ENCODE measurements at places on chromosomes 16 and 17.

DNA sequence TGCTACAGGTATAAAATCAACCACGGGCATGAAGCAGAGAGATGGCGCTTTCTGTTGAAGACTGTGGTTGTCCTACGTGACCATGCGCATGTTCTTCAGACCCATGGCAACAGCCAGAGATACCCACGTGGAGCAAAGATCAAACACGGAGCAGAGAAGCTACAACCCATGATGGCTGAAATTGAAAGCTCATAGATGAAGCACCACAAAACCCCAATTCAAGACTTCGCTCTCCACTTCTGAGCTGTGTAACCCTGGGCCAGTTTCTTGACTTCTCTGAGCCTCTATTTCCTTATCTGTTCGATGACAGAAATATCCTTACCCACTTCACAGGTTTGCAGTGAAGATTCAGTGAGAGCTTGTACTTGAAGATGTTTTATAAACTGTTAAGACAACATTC is 49.6 kb downstream of the C16orf95 start:
- DNase-seq: no peak

- no peak for DNase-seq
Observed at GRCh38 chr17:67700037-67700724, 17.6 kb upstream of the NOL11 start.

- DNase-seq: no peak
Observed at GRCh38 chr17:39651923-39652586, 13.1 kb upstream of the TCAP start.

DNA sequence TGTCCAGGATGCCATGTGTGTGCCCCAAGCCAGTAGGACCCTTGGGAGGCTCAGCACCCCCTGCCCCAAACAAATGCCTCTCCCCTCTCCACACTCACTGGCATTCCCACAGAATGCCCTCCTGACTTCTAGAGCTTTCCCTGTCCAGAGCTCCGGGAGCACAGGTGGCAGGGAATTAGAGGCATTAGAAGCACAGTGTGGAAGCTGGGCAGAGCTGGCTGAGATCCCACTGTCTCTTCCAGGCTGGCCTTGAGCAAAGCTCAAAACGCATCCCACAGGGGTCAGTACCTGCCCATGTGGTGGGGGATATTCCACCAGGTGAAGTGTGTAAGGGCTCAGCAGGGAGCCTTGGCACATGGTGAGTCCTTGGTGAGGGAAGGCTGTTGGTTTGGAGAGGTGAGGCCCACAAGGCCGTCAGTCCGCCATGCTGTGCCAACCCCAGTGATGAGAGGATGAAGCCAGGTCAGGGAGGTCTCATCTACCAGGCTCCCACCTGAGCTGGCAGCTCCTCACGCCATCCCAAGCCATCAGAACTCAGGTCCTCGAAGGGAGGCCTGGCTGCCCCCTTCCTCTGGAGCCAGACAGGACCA is 18.1 kb downstream of the ENDOV start:
- DNase-seq: no peak

- DNase-seq: peak; percentile 81
Observed at GRCh38 chr17:31580706-31581490, 189.4 kb downstream of the RAB11FIP4 start.

- no peak for DNase-seq
Observed at GRCh38 chr16:59238246-59238645, 504.1 kb upstream of the GOT2 start.

DNA sequence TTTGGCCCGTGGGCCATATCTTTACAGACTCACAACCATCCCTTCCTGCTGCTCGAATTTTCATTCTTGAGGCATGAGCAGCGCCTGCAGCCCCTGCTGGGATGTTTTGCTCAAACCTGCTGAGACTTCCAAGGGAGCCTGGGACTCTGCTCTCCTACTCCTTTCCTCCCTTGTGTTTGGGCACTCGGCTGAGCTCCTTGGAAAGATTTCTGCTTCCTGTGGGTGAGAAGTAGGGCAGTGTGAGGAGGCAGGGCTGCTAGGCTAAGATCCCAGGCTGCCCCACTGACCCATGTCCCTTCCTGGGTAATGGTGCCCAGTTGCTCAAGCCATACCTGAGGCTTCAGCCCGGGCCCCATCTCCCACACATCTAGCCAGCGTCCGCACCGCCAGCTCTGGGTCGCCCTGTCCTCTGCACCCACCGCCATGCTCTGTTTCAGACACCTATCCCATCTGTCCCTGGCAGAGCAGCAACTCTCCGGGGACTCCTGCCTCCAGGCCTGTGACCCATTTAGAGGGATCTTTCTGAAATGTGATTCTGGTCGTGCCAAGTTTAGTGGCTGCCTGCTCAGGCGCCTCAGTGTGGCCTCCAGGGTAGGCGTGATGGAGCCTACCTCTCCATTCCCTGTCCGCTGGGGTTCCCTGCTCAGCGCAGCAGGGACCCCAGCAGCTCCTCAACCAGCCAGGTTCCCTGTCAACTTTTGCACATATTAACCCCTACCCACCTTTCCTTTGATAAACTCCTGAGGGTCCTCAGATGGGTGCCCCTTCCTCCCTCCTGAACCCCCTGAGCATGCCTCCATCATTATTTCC is 190.1 kb downstream of the CCDC182 start:
- no peak for DNase-seq

DNA sequence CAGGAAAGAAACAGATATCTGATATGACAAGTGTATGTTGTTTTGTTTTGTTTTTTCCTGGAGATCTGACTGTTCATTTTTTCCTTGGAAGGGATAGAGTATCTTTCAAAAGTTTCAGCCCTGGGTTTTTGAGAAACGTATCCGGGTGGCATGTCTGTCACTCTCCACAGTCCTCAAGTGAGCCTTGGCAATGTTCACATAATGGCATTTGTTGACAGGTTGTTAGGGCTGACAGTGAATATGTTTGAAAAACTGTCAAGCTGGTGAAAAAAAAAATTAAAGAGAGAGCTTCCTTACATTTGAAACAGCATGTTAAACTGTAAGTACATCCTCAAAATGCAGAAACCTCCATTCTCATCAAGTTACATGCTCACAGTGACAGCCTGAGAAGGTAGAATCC is 113.0 kb upstream of the DYNLRB2 start:
- no peak for DNase-seq

GRCh38 chr16:83233153-83233552 is 574.6 kb upstream of the HSBP1 start:
- no peak for DNase-seq

DNA sequence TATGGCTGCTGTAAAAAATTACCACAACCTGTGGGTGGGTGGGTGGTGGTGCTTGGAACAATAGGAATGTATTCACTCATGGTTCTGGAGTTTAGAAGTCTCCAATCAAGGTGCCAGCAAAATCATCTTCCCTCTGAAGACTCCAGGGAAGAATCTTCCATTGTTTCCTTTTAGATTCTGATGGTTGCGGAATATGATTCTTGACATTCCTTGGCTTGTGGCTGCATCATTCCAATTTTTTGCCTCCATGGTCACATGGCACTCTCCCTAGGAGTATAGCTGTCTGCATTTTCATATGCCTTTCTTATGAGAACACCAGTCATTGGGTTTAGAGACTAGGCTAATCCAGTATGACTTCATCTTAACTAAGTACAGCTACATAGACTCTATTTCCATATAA is 401.0 kb downstream of the HS3ST3B1 start:
- DNase-seq: no peak

- no peak for DNase-seq
Observed at GRCh38 chr17:2259769-2260536, 43.6 kb downstream of the SMG6 start.

- DNase-seq: no peak
Observed at GRCh38 chr16:53518550-53519416, 15.8 kb upstream of the AKTIP start.

GRCh38 chr17:75829747-75830146 is 14.5 kb downstream of the UNC13D start:
- DNase-seq: no peak

DNA sequence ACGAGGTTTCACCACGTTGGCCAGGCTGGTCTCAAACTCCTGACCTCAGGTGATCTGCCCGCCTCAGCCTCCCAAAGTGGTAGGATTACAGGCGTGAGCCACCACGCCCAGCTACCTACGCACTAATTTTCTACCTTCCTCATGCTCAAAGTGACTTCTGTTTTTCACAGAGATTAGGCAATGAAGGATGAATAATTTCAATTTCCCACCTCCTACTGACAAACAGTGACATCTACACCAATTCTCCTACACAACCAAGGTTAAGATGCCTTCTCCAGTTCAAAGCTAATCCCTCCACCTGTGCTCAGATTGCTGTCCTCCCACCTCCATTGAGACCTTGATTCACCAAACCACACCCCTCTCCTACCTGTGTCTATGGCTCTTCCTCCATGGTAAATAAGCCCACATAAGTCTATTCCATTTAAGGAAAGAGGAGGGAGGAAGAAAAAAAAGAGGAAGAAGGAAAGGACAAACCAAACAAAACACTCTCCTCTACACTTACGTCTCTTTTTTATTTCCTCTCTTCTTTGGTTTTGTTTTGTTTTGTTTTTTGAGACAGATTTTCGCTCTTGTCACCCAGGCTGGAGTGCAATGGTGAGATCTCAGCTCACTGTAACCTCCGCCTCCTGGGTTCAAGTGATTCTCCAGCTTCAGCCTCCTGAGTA is 5.5 kb upstream of the MED11 start:
- DNase-seq: no peak

DNA sequence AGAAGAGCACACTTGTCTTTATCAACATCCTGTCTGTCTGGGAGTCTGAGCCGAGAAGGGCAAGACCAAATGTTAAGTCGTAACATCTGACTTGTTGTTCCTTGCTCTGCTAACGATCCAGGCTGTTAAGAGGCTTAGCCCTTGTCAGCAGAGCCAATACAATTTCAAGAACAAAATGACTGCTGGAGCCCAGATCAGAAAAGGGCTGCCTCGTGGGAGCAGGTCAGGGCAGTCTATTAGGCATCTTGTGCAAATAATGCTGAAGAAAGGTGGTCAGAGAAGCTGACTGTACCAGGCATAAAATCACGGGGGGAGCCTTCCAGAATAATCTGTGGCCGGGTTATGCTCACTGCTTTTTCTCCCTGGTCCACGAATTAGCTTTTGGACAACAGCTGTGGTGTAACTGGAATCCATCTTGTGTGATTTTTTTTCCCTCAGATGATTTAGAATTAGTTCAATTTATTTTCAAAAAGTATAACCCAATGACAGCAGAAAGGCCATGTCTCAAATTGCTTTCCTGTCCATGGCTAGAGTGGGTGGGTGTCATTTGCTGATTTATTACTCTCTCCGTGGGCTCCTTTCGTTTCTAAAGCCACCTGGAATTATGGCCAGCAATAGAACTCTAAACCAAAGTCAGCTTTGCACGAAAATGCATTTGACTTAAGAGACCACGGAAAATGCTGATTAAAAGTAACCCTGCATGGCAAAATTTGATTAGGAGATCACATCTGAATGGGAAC is 221.1 kb upstream of the HSBP1 start:
- no peak for DNase-seq

- DNase-seq: no peak
Observed at GRCh38 chr17:67573987-67574657, 143.6 kb upstream of the NOL11 start.
